ENCODE measurements at places on chromosomes 1 and 21.

DNA sequence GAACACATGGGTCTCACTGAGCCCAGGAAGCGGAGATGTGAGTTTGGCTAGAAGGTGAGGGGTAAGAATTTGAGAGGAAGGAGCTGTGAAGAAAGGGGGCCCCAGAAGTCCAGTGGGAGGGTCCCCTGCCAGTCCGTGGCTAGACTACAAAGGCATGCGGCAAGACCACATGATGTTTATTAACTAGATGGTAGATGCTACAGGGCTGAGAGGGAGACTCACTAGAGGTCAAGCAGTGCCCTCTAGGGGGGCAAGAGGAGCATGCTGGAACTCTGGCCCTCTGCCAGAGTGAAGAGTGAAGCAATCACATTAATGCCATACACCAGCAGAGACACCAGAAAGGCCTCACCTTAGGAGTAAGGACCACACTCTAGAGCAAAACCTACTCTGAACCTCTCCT, 12.2 kb downstream of the KIAA0319L start:
- peak; percentile 70 for DNase-seq

- DNase-seq = no peak
Observed at GRCh38 chr1:185156288-185156853, 382 bp downstream of the TRMT1L start.

- DNase-seq = no peak
Observed at GRCh38 chr1:69858534-69858933, 290.8 kb downstream of the LRRC7 start.

DNA sequence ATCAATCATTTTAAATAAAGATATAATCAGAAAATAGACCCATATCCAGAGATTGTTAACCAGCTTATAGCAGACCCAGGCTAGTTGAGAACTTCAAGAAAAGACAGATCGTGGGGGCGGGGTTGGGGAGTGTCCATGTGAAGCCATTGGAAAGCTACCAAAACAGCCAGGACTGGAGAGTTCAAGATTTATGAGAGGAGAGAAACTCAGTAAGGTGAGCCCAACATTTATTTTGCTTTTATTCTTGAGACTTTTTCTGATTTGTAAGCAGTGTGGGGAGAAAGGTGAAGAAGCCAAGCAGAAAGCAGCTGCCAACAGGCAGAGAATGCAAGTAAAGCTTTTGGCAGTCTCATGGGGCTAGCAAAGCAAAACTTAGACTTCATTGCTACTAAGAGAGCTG, 179.9 kb downstream of the VPS13D start:
- DNase-seq = no peak

GRCh38 chr1:75085931-75086330, 48.3 kb upstream of the LHX8 start:
- DNase-seq = no peak

DNA sequence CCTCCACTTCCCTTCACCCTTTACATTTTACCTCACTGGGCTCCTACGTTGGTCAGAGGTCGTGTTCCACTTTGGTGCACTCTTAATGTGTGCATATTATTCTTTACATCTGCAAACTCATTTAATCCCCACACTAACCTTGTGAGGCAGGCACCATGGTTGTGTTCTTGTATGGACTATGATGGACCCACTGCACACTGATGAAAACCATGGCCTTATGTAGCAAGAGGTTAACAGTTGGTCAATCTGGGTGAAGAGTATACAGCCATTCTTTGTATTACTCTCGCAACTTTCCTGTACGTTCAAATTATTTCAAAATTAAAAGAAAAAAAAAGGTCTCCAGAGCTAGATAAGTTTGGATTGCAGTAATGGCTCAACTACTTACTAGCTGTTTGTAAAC, 78.5 kb downstream of the RUNX1 start:
- DNase-seq = no peak

- no peak for DNase-seq
Observed at GRCh38 chr1:183244466-183244865, 58.4 kb downstream of the LAMC2 start.

- no peak for DNase-seq
Observed at GRCh38 chr1:223747838-223748335, 35.5 kb downstream of the CAPN2 start.

- DNase-seq = peak; percentile 1
Observed at GRCh38 chr1:108557296-108557695, 2.6 kb upstream of the EEIG2 start.

- no peak for DNase-seq
Observed at GRCh38 chr1:2475571-2475970, 518 bp upstream of the PLCH2 start.

DNA sequence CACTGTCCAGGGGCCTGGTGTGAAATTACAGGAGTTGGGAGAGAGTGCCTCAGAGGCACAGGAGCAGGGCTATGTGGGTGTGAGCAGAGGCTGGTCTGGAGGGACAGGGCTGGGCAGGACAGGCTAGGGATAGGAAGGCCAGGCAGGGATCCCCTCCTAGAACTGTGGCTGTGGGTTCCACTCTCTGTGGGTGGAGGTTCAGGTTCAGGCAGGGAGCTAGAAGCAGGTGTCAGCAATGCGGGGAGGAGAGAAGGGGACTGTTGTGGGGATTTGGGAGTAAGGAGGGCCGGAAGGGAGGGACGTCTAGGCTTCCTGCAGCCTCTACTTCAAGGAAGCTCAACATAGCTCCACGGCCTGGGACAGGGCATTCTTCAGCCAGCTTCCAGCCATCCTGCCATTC, 8.3 kb upstream of the GPR61 start:
- no peak for DNase-seq

DNA sequence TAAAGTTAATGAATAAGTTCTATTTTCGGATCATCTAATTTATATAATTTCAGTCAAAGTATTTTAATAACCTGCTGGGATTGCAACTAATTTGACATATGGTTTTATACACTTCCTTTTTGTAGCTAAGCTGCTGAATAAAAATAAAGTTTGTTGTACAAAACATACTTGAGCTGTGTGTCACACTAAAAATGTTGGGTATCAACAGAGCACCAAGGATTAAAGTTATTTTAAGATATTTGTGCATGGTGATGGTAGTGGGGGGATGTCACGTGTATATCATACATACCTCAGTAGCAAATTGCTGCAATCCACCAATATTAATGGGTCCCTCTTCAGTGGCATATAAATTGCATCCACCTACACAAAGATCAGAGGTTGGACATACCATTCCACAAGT, 199.6 kb downstream of the DPYD start:
- DNase-seq = no peak

DNA sequence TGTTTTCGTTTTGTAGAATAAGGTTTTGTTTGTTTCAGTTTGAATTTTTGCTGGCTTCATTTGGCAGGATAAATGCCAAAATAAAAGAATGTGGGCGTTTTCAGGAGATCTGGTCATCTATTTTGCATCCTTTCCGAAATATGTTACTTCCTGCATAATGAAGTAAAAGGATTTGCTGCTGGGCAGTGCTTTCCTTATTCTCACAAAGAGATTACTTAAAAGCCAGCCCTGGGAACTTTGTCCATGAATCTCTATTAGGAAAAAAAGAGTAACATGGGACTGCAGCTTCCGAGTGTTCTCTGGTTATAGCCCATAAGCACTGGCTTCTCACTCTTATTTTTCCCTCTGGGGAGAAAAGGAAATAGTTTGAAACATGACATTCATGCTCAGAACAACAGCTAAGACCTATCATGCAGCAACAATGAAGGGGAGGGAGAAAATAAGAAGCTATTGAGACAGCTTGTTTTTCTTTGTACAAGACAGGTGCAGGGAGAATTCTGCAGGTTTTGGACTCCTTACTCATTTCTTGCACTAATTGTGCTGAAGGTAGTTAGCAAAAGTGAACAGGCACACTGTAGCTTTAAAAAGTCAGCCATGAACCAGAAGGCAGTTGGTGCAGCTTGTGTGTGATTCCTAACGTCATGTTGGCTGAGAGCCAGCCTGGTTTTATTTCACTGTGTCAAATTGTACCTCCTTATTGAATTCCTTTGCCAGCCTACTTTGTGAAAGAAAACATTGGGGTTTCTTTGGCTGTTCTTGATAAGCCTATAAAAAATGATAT, at the start of gene SAMD13:
SAMD13 (plus strand) TSS at position 705 of the 781 bp plus-strand sequence. CDS start 1,527 bp downstream, outside the sequence.
- DNase-seq = peak; percentile 41
